NCI-H2029 treated with DMSO at 0.1 percent for 48 hours (cell line): ENCODE measurements at places on chromosomes 3 and 15.

DNA sequence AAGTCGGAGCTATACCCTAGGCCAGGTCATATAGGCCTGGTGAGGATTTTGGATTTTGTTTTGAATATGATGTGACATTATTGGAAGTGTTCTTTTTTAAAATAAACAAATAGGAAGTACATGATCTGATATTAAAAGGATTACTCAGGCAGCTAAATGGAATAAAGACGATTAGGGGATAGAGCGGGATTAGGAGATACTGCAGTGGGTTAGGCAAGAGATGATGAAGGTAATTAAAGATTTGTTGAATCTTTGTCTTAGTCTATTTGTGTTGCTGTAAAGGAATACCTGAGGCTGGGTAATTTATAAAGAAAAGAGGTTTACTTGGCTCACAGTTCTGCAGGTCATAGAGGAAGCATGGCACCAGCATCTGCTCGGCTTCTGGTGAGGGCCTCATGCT lies 21.3 kb downstream of the KIF15 start:
- DNase-seq: no peak

DNA sequence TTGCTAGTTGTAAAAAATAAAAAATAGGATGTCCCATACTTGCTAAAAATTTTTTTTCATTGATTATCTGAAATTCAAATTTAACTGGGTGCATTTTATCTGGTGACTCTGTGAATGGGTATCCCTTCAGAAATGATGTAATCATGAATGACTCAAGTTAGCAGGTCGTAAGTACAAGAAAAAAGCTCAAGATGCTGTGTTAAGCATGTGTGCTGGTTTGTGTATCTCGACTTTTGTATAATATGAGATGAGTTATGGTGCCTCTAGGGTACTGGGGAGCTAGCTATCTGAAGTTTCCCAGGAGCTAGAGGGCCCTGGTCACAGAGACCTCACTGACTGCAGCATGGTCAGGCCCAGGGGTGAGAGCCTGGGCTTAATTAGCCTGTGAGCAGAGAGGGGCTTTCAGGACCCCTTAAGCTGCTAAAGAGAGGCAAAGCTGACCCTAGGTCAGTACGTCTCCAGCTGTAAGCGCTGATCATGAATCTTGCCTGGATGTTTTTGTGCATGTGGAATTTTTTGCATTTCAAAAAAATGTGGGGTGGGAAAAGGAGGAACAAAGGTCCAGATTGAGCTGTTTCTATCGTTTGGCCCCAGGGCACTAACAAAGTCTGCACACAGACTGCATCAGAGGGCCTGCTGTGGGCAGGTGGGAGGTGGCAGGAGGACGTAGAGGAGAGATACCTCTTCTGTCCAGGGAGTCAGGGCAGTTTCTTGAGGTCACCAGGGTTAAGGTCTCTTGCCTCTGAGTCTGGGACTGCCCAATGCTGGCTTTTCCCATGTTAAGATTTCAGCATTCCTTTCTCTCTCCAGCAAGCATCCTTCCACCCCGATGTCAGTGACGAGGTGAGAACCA lies 233.2 kb upstream of the TPM1 start:
- no peak for DNase-seq

GRCh38 chr3:38567498-38567897 lies 71.4 kb downstream of the EXOG start:
- no peak for DNase-seq

- DNase-seq: peak; percentile 27
Observed at GRCh38 chr3:45689787-45690145, 570 bp downstream of the SACM1L start.

DNA sequence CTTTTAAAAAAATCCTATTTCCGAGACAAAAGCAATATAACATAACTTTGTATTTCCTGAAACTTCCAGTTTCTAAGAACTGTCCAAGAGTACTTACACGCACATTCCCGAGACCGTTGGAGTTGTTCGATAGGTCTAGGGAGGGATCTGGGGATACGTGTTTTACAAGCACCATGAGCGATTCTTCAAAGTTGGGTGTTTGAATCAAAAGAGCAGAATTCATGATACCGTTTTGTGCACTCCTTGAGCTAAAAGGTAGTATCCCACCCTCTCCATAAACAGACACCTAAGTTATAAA lies 700 bp upstream of the EDEM1 start:
- DNase-seq: no peak

- no peak for DNase-seq
Observed at GRCh38 chr3:156217674-156218352, 97.4 kb downstream of the KCNAB1 start.

DNA sequence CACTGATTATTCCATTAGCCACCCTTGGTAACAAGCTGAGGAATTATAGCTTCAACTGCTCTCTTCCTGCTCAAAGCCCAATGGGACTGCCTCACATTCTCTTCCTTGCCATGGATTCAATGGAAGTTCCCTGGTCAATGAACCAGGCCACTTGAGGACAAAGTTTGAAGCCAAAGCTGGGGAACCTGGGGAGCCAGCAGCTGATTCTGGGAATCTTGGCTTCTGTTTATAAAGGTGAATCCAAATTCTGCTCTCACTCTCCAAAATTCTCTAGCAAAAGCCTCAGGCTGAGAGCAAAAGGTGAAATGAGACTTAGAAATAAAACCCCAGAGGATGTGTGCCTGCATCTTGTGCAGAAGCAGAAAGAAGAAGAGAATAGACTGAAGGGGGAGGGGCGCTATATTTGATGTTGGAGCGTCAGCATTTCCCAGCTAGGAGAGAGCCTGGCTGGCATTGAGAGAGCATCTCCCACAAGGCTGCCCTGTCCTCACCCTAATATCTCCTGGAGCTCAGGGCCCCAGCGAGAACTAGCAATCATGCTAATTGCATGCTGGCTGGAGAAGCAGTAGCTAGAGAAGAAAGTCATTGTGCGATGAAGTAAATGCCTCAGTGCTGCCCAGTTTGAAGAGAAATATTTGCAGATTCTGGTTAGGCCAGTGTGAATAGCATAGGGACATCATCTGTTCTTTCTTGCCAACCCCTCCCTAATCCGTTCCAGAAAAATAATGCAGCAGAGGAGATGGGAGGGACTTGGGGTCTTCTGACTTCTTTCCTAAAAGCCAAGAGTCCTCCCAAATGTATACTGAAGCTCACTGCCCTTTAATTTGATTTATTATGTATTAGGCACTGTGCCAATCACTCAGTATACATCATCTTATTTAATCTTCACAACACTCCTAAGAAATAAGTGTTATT lies 34.9 kb upstream of the GAP43 start:
- no peak for DNase-seq

DNA sequence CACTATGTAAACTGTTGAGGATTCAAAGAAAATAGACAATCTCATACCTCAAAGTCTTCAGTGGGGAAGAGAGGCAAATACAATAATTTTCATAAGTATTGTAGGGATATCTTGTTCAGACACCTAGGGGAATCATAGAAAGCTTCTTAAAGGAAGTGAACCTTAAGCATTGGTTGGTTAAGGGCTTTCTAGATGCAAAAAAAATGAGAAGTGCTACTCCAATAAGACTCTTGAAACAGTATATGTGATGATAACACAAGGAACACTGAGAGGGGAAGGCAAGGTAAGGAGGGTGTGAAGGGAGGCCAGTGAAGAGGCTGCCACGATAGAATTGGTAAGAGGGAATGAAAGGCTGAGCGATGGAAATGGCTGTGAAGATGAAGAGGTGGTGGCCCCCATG lies 104.1 kb downstream of the TPRG1 start:
- no peak for DNase-seq

DNA sequence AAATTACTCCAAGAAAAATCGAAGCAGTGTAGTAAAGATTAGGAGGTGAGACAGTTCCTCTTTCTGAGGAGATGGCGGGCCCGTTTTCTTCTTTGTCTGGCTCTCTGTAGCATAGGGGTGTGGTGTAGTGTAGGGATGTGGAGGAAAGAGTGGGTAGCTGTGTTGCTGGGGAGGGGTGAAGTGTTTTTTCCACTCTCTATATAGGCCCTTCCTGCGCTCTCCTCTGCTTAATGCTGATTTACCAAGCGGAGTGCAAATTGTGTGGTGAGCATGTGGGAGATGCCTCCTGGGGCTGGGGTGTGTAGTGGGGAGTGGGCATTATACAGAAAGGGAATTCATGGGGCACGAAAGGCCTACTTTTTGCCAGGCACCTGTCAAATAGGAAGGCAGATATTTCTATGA lies 94.9 kb downstream of the ST6GAL1 start:
- DNase-seq: no peak

- no peak for DNase-seq
Observed at GRCh38 chr15:92958105-92958504, 58.0 kb downstream of the CHD2 start.

- DNase-seq: no peak
Observed at GRCh38 chr3:166860217-166860616, 519.9 kb downstream of the ZBBX start.

- no peak for DNase-seq
Observed at GRCh38 chr3:44337248-44337785, 1.2 kb upstream of the TCAIM start.

DNA sequence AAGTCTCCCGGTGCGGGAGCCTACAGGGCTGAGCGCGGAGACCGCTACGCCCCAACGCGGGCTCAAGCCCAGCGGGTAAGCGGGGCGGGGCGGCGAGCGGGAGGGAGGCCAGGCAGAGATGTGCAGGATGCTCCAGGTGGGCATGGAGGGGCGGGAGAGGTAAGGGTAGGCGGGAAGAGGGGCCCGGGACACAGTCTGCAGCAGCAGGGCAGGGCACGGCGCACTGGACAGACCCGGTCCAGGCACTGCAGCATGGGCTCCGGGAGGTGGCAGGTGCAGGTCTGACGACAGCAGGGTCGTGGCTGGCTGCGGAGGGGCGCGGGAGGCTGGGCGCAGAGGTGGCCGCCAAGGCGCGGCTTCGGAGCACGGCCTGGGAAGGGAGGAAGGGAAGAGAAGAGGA lies 102.8 kb downstream of the GABRB3 start:
- no peak for DNase-seq

DNA sequence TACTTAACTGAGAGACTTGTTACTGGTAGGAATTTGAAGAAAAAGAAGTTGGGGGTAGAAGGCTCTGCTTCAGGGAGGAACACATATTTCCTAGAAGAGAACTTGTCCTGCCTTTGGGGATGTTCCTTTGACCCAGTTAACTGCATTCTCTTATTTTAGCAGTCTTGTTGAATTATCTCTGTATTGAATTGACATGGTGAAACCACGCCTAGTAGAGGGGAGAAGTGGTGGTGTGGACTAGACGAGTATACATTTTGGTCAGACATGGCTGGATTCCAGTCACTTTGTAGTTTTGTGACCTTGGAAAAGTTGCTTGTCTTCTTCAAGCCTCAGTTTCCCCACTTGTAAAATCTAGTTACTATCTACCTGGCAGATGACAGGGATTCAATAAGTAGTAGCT lies 87.8 kb downstream of the FNDC3B start:
- no peak for DNase-seq

DNA sequence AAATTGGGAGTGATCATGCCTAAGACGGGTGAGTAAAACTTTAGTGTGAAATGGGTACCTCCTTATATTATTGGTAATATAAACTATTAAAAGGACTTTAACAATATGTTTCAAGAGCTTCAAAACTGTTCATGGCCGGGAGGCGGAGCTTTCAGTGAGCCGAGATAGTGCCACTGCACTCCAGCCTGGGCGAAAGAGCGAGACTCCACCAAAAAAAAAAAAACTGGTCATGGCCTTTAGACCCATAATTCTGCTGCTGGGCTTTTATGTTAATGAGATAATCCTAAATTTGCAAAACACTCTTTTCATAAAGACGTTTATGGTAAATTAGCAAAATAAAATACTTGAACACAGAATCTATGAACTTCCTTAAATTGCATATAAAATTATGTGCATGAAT lies 22.8 kb downstream of the TRPC1 start:
- DNase-seq: no peak

DNA sequence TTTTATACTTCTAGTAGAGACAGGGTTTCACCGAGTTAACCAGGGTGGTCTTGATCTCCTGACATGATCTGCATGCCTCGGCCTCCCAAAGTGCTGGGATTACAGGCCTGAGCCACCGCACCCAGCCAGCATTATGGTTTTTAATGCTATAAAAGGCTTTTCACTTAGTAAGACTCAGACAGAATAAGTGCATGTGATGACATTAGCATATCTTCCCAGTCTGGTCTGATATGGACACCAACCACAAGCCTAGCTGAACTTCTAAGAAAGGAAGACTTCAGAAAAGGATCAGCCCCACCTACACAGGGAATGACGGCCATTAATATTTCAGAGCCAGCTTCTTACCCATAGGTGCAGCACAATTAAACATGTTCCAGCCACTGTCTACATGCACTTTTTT lies 27.0 kb downstream of the GRK7 start:
- no peak for DNase-seq

GRCh38 chr15:66252685-66253417 lies 699 bp downstream of the MEGF11 start:
- no peak for DNase-seq

DNA sequence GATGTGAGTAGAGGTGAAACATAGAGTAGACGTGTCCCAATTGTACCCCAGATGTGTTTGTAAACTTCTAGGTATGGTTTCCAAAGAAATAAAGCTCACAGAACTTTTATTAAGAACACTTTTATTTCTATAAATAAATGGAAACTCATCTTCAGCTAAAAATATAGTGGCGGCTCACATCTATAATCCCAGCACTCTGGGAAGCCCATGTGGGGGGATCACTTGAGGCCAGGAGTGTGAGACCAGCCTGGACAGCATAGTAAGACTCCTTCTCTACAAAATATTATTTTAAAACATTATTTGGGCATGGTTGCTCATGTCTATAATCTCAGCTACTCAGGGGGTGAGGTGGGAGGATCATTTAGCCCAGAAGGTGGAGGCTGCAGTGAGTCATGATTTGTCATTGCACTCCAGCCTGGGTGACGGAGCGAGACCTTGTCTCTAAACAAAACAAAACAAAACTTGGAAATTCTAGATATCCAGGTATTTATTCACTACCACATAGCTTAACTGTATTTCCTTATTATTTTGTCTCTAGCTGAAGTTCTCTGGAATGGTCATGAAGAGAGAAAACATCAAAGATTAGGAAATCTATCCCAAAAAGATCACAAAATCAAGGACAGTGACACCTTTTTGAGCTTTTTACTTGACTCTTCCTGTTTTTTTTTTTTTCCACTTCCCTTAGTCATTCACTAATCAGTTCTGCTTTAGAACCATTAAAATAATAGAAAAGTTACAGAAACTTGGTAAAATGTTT lies 258.1 kb downstream of the TIGIT start:
- DNase-seq: no peak

- peak; percentile 81 for DNase-seq
Observed at GRCh38 chr3:157532529-157533297, 29.5 kb upstream of the VEPH1 start.

- DNase-seq: no peak
Observed at GRCh38 chr3:115194476-115194875, 47.4 kb upstream of the ZBTB20 start.

- no peak for DNase-seq
Observed at GRCh38 chr3:178714925-178715832, 178.9 kb downstream of the KCNMB2 start.

GRCh38 chr3:194537732-194538247 lies 51.0 kb upstream of the ATP13A3 start:
- DNase-seq: peak; percentile 85

GRCh38 chr3:194333212-194333980 lies 17.7 kb downstream of the CPN2 start:
- no peak for DNase-seq

DNA sequence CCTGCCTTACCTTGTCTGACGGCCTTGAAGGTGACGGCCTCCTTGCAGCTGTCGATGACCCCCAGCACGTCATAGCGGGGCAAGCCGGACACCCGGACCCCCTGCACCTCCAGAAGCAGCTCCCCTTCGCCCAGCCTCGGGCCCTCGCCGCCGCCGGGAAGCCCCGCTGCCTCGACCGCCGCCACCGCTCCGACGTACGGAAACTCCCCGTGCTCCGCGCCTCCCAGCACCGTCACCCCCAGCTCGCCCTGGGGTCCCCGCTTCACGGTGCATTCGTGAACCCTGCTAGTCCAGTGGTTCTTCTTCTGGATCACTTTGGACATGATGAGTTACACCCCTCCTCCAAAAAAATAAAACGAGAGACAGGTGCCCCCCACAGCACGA lies 740 bp downstream of the MAGI1 start:
- DNase-seq: no peak
